ENCODE measurements at places on chromosomes 13 and 19.

DNA sequence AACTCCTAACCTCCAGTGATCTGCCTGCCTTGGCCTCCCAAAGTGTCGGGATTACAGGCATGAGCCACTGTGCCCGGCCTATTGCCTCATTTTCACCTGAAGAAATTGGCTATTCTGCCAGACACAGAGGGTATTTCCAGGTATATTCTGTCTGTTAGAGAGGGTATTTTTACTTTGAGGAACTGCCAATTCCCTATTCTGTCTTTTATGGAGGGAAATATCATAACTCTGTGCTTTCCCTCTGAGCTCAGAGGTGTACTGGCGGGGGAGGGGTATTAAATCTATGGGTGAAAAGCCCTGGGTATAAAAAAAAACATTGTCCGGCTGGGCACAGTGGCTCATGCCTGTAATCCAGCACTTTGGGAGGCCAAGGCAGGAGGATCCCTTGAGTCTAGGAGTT is 24.8 kb downstream of the TSKS start:
- DNase-seq = no peak

- DNase-seq = no peak
Observed at GRCh38 chr19:55598034-55598433, 1.3 kb downstream of the FIZ1 start.

DNA sequence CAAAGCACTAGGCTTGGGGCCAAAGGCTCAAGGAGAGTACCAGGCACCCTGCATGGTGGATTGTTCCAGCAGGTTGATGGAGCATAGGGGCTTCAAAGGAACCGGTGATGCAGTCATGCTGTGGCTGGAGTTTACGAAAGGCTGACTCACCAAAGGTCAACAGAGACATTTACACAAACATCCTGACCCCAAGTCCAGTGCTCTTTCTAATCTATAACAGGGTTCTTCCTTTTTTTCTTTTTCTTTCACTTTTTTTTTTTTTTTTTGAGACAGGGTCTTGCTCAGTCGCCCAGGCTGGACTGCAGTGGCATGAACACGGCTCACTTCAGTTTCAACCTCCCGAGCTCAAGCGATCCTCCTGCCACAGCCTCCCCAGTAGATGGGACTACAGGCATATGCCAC is 35.6 kb upstream of the TPTE2 start:
- no peak for DNase-seq

DNA sequence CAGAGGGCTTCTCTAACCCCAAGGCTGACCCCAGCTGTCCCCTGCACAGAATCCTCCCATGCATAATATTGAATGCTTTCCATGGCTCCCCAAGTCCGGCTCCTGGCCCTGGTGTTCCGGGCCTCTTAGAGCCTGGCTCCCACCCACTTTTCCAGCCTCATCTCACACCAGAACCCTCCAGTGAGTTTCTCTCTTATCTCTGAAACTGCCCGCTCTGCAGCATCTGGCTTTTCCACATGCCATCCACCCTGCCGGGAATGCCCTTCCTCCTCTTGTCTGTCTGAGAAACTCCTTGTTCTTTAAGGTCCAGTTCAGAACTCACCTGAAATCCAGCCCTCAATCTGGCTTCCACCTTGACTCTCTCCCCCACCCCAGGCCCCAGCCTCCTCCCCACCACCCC is 6.8 kb downstream of the SYNGR4 start:
- no peak for DNase-seq

GRCh38 chr19:18349524-18350128 is 9.2 kb downstream of the PGPEP1 start:
- DNase-seq = no peak

DNA sequence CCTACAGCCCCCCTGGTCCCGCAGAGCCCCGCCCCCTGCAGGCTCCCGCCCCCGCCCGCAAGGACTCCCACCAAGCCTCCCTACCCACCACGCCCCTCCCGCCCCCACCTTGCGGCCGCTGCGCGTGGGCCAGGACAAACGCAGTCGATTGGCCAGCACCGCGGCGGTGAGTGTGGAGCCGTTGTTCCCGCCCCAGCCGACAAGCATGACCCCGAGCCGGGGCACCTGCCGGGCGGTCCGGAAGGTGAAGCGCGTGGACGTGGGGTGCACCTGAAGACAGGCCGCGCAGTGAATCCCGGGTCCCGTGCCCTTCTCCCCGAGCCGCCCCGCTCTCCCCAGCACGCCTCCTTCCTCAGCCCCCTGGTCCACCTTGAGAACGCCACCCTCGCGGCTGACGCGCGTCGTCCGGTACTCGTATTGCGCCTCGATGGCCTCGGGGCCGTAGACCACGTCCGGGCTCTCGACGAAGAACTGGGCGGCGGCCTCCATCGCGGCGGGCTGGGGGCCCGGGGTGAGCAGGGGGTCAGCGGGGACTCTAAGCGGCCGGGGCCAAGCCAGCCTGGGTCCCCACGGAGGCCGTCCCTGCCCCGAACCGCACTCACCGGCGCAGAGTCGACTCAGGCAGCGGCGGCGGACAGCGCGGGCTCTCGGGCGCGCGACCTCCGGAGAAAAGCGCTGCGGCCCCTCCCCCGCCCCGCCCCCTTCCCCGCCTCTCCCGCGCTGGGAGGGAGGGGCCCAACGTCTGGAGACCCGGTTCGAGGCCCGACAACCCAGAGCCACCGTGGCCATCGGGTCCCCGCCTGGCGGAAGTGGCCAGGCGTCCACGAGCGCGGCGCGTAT is at the start of gene ISYNA1:
ISYNA1 (minus strand) TSS at position 643 of the 840 bp plus-strand sequence; CDS start at position 489, 154 bp downstream.
- no peak for DNase-seq

- DNase-seq = no peak
Observed at GRCh38 chr13:105147461-105147860, 1388.0 kb downstream of the EFNB2 start.

GRCh38 chr19:42324655-42325307 is 654 bp upstream of the MEGF8 start:
- no peak for DNase-seq

- DNase-seq = no peak
Observed at GRCh38 chr13:76958841-76959432, 10.6 kb downstream of the ACOD1 start.

- DNase-seq = no peak
Observed at GRCh38 chr19:6091771-6092291, 18.5 kb downstream of the RFX2 start.

- DNase-seq = no peak
Observed at GRCh38 chr13:91078093-91078679, 269.3 kb upstream of the MIR17HG start.

DNA sequence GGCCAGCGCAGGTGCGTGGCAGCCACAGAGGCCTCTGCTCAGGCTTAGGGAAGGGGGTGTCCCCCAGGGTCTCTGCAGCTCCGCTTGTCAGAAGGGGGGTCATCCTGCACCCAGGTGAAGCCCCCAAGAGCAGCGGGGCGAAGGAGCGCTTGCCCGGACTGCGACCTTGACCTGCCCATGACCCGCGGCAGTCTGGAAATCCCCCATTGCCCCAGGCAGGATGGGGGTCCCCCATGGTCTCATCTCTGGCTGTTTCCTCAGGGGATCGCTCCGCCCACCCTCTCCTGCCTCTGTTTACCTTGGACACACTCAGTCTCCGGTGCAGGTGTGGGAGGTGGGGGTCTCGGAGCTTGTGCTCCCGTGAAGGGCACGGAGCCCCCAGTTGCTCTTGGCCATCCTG is 82.7 kb downstream of the KDM4B start:
- DNase-seq = no peak

DNA sequence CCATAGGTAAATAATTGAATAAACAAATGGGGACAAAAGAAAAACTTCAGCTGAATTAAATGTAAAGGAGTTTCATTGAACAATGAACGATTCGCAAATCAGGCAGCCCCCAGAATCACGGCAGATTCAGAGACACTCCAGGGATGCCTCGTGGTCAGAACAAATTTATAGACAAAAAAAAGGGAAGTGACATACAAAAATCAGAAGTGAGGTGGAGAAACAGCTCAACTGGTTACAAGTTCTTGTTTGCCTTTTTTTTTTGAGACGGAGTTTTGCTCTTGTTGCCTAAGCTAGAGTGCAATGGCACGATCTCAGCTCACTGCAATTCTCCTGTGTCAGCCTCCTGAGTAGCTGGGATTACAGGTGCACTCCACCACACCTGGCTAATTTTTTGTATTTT is 5.7 kb downstream of the ZNF566 start:
- no peak for DNase-seq

DNA sequence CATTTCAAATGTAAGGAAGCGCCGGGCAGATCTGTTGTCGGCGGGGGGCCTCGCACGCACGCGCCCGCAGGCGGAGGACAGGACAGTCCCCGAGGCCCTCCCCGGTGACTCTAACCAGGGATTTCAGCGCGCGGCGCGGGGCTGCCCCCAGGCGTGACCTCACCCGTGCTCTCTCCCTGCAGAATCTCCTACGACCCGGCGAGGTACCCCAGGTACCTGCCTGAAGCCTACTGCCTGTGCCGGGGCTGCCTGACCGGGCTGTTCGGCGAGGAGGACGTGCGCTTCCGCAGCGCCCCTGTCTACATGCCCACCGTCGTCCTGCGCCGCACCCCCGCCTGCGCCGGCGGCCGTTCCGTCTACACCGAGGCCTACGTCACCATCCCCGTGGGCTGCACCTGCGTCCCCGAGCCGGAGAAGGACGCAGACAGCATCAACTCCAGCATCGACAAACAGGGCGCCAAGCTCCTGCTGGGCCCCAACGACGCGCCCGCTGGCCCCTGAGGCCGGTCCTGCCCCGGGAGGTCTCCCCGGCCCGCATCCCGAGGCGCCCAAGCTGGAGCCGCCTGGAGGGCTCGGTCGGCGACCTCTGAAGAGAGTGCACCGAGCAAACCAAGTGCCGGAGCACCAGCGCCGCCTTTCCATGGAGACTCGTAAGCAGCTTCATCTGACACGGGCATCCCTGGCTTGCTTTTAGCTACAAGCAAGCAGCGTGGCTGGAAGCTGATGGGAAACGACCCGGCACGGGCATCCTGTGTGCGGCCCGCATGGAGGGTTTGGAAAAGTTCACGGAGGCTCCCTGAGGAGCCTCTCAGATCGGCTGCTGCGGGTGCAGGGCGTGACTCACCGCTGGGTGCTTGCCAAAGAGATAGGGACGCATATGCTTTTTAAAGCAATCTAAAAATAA is 18.2 kb downstream of the IL17D start:
- DNase-seq = peak; percentile 32
